ENCODE measurements at places on chromosomes 7 and 10.

DNA sequence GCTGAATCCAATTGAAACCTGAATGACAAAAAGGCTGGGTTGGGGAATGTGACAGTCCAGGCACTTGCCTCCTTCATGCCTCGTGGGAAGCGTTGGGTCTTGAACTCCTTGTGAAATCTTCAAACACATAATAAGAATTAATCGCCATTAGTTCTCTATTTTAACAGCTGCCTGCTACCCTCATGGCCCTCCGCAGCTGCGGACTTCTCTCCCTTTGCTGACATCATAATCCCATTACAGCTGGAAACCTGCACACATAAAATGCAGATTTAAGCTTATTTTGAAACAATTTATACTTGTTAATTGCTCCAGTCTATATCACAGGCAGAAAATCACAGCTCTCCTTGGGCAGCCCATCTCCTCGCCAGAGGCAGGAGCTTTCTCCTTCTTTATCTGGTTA, 403.0 kb upstream of the MKI67 start:
- DNase-seq: no peak

DNA sequence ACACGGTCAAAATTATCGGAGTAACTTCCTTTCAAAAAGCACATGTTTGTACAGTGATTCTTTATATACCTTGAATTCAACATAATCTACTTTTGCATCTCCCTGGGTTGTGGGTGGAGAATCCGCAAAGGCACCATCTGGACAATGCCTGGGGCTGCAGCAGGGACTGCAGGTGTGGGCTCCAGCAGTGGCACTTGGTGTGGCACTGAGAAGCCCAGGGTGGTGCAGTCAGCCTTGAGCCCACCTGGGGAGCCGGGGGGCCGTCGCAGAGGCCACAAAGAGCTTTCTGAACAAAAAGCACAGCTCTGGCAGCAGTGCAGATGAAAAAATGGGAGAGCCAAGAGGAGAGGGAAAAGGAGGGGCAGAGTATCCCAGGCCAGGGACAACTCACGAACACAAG, 22.2 kb downstream of the PARD3 start:
- no peak for DNase-seq

- no peak for DNase-seq
Observed at GRCh38 chr7:136023134-136023869, 46.1 kb upstream of the MTPN start.

DNA sequence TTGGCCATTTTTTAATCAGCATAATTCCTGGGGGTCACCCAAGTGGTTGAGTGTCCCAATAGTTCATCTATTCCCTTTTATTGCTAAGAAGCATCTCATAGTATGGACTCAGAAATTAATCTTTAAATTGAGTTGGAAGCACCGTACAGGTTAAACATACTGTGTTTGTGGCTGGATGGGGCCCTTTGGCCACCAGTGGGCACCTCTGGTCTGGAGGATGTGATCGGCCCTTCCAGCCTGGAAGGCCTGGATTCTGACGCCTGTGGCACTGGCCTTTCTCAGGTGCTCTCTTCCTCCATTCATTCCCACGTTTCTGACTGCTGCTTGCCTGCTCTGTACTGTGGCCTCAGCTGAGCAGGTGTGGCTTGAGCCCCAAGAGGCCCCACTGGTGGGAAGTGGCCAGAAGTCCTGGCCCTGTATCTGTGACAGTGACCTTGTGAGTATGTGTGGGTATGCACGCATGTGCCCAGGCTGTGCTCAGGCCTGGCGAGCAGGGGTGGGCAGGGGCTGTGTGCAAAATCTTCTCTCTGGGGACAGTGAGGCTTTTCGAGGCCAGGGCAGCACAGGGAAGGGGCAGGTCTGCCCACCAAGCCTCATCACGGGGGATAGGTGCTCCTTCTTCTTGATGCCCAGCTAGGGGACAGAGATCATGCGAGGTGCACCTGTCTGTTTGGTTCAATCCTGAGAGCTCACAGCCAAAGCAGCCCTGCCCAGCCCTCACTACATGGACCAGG, 30.1 kb downstream of the LDB3 start:
- DNase-seq: no peak

GRCh38 chr7:22194658-22195273, 162.2 kb downstream of the RAPGEF5 start:
- no peak for DNase-seq

DNA sequence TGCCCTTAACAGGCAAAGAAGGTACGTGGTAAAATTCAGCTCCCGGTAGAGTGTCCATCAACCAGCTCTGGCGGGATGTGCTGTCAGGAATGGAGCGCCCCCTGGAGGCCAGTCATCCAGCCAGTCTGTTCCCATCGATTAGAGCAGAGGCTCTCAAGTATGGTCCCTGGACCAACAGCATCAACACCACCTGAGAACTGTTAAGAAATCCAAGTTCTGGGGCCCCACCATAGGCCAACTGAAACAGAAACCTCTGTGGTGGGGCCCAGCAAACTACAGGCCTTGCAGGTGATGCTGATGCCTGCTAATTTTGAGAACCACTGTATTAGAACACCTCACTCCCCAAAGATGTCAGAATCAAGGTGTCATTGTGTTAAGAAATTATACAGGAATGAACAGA, 109.2 kb downstream of the DPY19L1 start:
- no peak for DNase-seq

DNA sequence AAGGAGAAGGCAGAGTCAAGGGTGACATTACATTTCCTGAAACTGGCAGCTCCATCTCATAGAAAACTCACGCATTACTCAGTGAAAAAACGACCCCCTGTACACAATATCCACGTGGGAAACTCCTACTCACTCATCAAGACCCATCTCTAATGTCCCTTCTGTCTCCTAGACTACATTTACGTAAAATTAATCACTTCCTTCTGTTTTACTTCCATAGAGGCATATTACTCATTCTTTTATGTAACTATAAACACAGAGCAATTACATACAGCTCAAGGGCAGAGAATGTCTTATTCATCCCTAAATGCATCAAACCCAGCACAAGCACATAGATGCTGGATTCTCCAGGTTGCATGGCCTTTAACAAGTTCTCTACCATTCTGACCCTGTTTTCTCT, 281.8 kb downstream of the KCNMA1 start:
- no peak for DNase-seq

DNA sequence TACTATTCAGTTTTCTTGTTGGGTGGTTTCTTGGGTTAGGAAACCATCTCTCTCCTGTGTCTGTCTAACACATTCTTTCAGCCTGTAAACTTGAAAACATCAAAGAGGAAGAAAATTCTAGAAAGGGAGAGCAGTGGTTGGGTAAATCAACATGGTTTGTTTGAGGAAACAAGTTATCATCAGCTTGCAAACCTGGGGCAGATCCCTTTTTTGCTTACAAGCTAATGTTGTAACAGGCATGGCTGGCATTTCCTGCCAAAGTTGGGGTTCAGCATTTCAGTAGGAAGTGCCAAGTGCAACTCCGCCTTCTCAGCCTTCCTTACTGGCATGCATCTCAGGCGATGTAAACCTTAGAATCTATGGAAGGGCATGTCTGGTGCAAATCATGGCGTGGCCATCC, 112.6 kb downstream of the EEPD1 start:
- no peak for DNase-seq

DNA sequence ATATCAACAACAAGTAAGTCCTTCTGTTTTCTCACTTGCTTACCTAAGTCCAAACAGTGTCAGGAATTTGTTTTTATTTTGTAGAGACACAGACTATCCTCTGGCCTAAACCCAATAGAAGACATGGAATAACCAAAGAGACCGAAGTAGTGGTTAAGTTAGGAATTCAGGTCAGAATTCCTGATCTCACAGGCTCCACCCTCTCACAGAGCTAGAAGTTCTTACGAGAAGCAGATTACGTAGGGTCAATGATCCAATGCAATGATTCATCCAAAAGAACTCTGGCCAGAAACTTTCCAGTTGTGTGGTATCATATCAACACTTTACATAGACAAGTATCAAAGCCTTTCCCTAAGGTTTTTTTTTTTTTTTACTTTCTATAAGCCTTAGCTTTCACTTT, 73.8 kb downstream of the IQUB start:
- DNase-seq: no peak

GRCh38 chr7:112481121-112481736, 438 bp downstream of the LSMEM1 start:
- no peak for DNase-seq

DNA sequence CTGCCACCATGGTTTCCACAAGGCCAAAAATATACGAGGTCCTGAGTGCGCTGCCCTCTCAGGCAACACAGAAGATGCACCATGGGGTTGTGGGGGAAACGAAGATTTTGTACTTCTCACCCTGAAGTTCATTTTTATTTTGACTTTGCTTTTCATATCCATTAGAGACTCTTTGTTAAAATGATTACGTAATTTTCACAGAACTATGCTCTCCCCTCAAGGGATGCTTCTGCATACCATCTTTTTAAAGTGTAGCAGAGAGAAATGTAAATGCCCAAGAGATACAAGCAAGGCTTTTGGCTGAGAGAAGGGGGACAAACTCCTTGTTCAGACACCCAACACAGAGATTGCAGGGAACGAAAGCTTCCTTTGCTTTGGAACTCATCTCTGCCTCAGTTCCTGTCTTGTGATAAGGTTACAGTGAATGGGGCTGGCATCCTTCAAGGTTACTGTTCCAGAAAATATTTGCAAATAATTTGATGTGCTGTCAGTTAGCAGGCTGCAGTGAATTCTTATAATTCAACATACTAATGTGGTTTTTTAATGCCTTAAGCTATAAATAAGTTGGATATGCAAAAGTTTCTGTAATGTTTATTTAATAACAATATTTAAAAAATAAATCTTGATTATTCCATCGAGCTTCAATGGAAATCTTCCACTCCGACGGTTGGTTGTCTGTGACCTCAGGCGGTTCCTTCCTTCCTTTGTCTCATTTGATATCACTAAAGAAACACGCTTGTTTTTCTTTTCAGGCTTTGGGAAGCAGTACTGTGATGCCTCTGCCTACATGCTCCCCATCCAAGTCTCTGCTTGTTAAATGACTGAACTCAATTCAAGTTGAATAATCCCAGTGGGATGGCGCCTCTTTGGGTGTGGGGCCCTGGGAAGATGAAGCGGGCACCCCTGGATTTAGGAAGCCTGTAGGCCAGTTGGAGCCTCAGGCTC, 209.3 kb upstream of the CTBP2 start:
- DNase-seq: no peak

- DNase-seq: no peak
Observed at GRCh38 chr10:125257521-125258108, 97.3 kb upstream of the CTBP2 start.

- DNase-seq: no peak
Observed at GRCh38 chr10:114042895-114043531, 653 bp upstream of the ADRB1 start.

- DNase-seq: no peak
Observed at GRCh38 chr10:133461027-133461426, 7.3 kb downstream of the SCART1 start.

GRCh38 chr7:116139007-116139406, 71.3 kb upstream of the TES start:
- DNase-seq: no peak

DNA sequence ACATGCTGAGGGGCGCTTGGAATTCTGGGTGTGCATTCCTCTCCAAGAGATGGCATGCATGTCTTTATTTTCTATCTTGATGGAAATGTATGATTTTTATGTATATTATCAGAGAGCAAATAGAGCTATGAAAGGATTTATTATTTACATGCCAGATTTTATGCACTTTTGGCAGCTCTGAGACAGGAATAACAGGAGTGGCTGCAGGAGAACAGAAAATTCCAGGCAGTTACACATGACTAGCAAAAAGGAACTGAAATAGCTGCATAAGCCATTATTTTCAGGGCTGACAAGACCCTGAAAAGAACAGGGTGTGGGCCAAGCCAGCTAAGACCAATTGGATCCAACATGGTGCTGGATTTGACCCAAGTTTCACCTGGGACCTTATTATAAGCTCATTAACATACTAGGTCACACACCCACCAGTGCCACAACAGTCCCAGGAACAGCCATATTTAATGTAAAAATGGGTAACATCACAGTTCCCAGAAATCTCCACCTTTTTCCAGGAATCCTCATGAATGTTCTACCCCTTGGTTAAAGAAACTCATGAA, 43.2 kb upstream of the ACSL5 start:
- no peak for DNase-seq
